ENCODE measurements at places on chromosomes 6 and 20.

DNA sequence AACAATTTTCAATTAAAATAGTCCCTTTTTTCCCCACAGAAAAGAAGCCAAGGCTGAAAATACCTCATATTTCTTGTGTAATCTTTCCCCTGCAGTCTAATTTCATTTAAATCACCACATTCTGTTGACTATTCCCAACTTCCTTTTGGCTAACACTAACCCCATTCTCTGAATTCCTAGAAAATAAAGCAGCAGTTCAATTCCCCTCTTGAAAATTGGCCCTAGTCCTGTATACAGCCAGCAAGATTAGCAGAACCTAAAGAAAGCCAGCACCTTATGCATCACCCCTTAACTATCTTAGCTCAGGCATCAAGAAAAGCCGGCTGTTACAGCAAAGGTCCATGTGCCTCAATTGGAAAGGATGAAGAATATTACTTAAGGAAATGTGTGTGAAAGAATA lies 69.7 kb downstream of the MDN1 start:
- DNase-seq, result no peak

GRCh38 chr6:73703466-73703865 lies 7.5 kb downstream of the CD109 start:
- no peak for DNase-seq

DNA sequence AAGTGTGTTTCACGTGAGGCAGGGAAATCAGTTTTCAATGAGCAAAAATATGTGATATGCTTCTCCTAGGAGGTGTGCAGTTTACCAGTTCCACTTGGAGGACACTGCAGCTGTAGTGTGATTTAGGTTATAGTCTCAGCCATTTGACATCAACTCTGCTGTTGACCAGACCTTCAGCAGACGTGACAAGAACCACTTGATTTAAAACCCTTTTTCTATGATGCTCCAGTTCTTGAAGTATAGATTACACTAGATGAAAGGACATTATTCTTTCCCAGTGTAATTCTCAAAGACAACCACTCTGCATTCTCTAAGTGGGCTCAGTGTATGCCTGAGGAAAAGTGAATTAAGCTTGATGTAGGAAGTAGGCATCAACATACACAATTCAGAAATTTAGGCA lies 480.8 kb downstream of the TBC1D32 start:
- no peak for DNase-seq

GRCh38 chr6:53244958-53245357 lies 96.3 kb upstream of the GCM1 start:
- DNase-seq, result peak; percentile 29

Measured in activated naive CD4-positive, alpha-beta T cell treated with Interleukin-2 at 50 U/mL for 16 hours (primary cell).